Aorta (tissue), 5 donors: ENCODE measurements at places on chromosomes 16 and 17.

DNA sequence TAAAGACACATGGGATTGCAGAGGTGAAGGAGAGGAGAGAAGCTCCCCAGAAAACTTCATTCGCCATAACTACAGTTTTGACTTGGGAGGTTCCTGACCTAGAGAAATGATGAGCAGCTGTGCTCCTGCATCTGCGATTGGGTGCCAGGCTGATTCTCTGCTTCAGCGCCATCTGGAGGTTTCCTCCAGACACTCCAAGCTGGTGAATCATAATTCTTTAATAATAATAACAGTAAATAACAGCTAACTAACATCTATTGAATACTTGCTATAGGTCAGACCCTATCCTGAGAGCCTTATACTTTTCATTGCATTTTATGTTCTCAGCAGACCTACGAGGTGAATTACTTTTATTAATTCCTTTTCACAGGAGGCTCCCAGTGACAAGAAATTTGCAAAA is 575.8 kb downstream of the TOX3 start:
- no peak for DNase-seq

- no peak for DNase-seq
Measured at GRCh38 chr17:44209786-44210341, 9.6 kb downstream of the UBTF start.

DNA sequence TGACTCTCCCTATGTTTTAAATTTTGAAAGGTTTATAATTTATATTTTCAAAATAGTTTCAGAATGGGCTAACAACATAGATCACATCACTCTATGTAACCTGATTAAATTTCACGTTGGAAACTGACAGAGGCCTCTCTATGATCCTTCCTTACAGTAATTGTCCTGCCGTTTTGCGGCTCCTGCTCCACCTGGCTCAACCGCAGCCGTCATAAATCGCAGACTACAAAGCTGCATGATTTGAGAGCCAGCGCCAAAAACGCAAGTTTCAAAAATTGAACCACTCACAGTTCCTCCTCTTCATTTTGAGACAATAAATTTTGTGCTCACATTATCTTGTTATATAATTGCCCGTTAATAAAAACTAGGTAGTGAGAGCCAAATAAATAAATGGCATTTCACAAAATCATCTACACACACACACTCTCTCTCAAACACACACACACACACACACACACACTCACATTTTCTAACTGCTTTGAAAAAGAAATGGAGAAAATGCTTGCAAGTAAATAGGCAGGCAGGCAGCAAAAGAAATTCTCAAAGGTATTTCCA is 263.1 kb upstream of the PSMD7 start:
- no peak for DNase-seq

GRCh38 chr16:58177353-58177710 is 20.6 kb downstream of the CSNK2A2 start:
- no peak for DNase-seq

- no peak for DNase-seq
Measured at GRCh38 chr17:6756425-6757031, 682 bp downstream of the XAF1 start.

GRCh38 chr17:67312265-67312664 is 54.1 kb downstream of the PSMD12 start:
- DNase-seq: no peak

- DNase-seq: no peak
Measured at GRCh38 chr17:73998653-73999645, 204.5 kb upstream of the RPL38 start.

- DNase-seq: no peak
Measured at GRCh38 chr16:1863681-1864460, 8.1 kb downstream of the MEIOB start.

DNA sequence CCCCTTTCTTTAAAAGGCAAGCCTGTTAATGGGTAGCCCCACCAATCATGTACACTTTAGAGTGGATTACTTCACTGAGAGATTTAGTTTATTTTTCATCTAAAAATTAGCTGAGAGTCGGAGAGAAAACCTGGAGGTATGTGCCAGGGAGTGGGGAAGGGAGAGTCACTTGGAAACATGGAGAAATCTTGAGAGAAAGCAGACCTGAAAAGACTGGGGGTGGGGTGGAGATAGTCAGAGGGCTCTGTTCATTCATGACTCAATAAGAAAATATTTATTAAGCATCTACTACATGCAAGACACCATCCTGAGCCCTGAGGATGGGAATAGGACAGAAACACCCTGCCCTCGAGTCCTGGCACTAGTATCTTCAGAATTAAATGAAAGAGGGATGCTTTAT is 27.4 kb upstream of the RCVRN start:
- DNase-seq: no peak

GRCh38 chr17:31448467-31449077 is 57.1 kb downstream of the RAB11FIP4 start:
- no peak for DNase-seq

DNA sequence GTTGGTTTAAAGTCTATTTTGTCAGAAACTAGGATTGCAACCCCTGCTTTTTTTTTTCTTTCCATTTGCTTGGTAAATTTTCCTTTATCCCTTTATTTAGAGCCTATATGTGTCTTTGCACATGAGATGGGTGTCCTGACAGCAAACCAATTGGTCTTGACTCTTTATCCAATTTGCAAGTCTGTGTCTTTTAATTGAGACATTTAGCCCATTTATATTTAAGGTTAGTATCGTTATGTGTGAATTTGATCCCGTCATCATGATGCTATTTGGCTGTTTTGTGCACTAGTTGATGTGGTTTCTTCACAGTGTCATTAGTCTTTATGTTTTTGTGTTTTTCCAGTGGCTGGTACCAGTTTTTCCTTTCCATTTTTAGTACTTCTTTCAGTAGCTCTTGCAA is 127.7 kb upstream of the ZNF267 start:
- DNase-seq: no peak

DNA sequence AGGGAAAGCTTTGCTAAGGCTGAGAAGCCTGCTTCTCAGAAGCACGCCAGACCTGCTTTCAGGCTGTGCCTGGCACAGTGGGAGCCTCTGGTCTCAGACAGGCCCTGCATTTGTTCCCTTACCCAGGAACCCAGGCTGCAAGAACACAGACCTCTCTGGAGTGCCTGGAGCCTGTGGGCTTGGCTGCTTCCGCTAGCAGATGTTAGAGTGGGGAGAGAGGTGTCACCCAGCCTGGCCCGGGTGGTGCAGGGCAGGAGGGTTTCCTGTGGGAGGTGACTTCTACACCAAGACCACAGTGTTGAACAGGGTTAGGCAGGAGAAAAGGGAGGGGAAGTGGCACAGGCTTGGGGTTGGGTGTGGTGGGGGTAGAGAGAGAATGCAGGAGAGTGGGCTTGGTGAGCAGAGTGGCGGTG is 35.8 kb upstream of the ADGRG1 start:
- DNase-seq: no peak

- peak; percentile 35 for DNase-seq
Measured at GRCh38 chr17:59878624-59879023, 14.1 kb downstream of the TUBD1 start.

DNA sequence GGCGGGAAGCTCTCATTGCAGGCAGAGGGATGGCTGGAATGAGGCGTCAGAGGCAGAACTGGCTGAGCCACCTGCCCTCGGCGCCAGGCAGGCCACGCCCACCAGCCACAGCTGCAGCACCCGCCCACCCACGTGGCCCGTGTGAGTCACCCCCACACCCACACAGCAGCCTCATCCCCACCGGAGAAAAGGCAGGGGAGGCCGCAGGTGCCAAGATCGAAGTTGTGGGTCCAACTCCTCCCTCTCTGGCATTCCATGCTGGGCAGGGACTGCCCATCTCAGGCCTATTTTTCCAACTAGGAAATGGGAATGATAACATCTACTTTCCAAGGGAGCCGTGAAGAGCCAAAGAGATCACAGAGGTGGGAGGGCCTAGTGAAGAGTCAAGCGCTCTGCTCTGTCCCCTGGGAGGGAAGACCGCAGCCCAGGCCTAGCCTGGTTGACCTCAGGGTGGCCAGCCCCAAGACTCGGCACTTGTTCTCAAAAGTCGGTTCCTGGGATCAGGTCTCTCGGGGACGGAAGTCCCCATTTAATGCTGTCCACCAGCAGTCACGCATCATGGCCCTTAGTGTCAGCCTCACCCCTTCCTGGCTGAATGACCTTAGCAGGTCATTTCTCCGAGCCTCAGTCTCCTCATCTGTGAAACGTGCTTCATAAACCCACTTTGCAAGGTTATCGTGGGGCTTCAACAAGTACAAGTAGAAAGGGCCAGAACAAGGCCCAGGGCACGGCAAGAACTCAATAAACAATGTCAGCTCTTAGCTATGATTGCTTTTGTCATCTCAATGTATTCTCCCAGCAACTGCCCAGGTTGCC is at the start of gene TRPV3:
Gene TRPV3, minus strand, starts transcription at position 45 of the 816 bp plus-strand sequence. CDS start 2,962 bp downstream, outside the sequence.
- no peak for DNase-seq

GRCh38 chr16:8565498-8565897 is 24.8 kb downstream of the TMEM114 start:
- no peak for DNase-seq

GRCh38 chr17:67995570-67996263 is 552 bp downstream of the C17orf58 start:
- DNase-seq: no peak

GRCh38 chr16:30409125-30410060 is 2.0 kb downstream of the ZNF771 start:
- DNase-seq: peak; percentile 97

DNA sequence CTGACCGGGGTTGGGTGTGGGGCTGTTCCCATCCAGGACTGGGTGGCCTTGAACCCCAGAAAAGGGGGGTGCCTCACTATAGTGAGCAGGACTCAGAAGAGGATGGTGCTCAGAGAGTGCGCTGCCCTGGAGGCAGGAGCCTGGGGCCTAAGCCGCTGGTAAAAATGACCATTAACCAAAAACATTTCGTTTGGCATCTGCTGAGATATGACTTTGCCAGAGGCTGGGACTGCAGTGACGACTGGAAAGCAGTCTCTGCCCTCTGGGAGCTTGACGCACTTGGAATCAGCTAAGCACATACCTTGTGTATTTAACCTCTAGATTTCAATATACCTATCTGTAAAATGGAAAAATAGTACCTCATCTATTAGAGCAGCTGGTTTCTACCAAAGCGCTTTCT is 7.2 kb upstream of the CRHR1 start:
- DNase-seq: no peak

DNA sequence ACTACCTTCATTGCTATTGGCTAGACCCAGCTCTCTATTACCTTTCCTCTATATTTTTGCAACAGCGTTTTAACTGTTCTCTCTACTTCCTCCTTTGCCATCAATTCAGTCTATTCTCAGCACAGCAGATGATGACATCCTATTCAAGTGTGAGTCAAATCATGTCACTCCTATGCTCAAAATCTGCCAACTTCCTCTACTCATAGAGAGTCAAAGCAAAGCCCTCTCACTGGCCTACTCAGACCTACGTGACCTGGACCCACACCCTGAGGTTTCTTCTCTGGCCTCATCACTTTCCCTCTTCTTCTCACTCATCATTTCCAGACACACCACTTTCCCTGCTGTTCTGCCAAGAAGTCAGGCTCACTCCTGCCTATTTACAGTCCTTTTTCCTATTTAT is 289.0 kb upstream of the AXIN2 start:
- no peak for DNase-seq

DNA sequence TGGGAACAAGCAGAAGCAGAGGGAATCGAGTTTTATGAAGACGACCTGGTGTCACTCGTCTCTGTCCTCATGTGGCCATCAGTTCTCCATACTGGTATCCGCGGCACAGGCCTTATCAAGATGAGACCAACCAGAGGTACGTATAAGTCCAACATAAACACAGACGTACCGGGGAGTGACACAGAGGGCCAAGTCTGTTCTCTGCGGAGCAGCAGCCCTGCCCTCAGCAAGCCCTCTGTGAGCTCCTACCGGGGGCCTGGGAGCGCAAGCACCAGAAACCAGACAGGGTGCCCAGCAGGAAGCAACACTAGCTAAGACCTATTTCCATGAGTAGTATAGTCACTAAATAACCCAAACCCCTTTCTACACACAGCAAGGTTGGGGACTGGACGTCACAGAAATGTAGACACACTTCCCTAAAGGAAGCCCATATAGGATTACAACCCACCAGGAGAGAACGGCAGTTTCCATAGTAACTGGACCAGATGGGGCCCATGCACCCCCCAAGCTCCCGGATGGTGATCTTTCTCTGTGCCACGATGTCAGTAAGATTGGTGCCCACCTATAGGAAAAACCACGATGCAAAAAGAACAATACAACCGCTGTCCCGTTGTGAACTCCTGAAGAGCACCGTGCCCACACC is 911 bp downstream of the ARL16 start:
- DNase-seq: no peak

GRCh38 chr16:27240948-27241531 is 27.5 kb downstream of the NSMCE1 start:
- no peak for DNase-seq

DNA sequence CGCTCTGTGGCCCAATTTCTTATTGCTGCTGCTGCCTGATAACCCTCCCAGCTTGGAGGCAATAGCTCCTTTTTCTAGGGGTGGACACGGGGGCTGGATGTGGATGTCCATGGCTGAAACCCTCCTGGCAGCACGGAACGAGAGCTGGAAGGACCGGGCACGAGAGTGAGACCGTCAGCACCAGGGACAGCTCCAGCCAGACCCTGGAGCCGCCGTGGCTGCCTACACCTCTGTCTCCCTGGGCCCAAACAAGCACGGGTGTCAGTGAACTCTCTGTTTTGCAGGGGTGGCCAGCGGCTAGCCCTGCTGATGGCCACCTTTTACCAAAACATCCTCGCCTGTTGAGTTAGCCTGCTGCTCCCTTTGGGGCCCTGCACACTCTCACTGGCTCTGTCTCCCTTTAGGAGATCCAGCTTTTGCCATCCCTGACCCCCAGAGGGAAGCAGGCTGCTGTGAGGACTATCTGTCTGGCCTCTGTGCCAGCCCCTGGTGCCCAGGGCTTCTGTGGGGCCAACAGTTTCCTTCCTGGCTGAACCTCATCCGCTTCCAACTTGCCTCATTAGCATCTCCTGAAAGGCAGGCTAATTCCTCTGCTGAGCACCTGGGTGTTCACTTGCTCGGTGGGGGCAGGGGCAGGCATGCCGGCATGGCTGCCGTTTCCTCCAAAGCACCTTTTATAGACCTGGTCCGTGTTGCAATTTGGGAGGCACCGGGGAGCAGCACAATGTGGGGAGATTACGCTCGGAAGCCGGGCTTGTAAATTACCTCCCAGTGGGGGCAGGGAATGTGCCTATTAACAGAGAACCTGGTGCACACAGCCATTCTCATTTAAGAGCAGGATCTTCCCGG is 118.1 kb downstream of the ENGASE start:
- DNase-seq: no peak

DNA sequence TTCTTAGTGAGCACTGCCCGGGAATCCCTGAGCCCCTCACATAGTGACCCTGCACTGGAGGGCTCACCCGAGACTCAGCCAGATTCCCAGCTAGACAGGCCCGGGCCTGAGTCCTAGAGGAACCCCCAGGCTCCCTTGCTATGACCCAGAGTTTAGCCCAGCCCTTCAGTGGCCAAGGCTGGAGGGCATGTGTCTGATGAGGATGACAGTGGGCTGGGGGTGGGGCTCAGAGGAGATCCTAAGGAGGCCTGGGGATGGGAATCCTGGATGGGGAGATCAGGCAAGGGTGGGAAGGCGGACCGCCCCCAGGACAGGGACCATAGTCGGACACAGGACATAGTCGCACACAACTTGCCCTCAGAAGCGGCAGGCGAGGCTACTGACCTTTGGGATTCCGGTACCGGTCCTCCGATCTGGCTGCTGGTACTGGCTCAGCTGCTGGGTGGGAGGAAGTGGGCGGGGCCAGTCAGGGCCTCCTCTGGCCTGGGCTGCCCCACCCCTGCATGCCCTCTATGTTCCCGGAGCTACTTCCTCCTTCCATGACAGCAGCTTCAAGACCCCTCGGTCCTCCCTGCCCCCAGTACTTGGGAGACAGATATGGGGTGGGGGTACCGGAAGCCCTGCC is 1.1 kb downstream of the CD79B start:
- DNase-seq: no peak
